Transverse colon (tissue), 4 donors: ENCODE measurements at places on chromosomes 11 and 22.
A peak's percentile ranks its signal among the peaks of the same experiment; 100 is the strongest.

DNA sequence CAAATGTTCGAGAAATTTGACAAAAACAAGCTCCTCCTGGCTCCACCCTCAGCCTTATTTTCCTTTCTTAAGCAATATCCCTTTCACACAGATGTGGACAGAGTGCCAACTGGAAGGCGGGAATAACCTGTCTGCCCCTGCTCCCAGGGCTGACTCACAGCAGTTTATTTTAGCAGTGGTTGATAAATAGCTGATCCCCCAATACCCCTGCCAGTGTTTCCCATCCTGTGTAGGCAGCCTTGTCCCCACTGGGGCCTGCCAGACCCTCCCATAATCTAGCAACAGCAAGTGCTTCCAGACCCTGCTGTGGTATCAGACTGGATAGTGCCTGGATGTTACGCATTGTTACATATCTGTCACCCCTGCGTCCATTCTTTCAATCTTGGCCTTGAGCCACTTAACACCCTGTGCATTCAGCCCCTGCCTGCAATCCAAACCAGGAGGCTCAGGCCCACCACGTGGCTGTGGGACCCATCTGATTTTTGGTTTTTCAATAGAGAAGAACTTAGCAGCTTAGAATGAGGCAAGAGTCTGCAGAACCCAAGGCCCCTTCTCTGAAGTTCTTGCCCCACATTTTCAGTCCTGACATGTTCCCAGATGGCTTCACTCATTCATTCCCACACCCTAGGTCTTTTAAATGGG, 53.7 kb downstream of the PARVA start:
- DNase-seq: peak; percentile 74

DNA sequence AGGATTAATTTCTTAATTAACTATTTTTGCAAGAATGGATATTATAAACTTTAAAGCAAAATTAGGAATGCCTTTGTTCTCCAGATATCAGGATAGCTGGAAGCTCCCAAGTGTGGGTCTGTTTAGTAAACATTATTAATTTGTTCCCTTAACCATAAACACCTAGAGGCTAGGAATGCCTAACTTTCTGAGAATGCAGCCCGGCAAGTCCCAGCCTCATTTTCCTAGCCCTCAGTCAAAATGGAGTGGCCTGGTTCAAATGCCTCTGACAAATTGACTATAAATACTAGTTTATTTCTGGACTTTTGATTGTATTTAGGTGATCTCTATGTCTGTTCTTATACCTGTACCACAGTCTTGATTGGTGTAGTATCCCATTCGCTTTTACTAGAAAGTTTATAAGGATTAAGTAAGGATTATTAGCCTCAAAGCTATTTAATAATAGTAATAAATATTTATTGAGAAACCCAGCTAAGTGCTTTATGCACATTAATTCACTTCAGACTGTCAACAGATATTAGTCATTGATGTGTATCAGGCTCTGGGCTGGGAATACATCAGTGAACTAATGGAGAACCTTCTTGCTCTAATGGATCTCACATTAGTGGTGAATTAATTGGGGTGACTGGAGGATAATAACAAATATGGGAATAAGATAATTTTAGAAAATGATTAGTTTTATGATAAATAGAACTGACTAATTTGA, 25.8 kb downstream of the PPME1 start:
- no peak for DNase-seq

DNA sequence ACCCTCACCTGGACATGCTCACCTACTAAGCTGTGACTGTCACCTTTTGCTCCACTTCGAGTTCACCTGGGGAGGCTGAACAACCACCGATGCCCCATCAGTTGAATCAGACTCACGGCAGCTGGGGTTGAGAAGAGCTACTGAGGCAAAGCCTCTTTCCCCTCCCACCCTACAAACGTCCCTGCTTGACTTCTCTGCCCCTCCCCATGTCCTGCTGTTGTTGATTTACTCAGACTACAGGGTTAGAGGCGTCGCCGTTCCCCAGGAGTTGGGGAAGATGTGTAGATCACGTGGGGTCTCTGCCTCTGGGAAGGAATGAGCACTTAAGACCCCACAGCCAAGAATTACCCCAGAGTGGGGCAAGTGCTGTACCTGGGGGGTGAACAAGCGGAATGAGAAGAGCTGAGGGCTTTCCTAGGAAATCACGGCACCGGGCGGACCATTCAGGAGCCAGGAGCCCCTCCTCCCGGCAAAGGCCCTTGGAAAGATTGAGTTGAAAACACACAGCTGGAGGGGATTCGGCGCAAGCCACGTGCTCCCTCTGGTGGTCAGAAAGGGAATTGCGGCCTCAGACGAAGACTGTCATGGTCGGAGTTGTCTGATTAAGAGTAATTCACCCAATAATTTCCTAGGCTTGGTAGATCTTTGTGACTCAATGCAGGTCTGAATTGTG, 7.0 kb downstream of the FXYD2 start:
- DNase-seq: peak; percentile 88

DNA sequence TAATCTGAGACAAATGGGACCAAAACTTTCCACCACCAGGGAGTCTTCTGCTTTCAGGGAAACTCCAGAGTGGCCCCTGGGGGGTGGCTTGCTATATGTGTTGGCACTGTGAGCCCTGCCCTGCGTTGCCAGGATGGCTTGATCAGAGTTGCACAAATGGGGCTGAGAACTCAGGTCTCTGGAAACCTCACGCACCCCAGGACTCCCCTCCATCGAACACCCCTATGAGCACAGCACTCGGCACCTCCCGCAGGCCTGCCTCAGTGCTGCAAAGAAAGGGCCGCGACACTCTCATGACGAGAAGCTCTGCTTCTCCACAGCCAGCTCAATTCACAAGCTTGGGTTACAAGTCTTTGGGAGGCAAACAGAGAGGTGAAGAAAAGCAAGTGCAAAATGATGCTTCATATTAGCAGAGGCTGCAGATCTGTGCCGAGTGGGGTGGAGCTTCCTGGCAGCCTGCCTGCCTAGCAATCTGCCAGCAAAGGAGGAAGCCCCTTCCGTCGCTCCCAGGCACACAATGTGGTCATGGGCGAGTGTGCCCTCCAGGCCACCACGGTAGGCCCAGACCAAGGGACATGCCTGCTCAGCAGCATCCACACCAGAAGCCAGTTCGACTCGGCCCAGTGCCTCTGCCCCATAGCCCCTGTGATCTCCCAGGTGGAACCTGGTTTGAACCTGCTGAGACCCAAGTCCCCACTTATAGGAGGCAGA, 55.7 kb downstream of the MYH9 start:
- DNase-seq: peak; percentile 76

DNA sequence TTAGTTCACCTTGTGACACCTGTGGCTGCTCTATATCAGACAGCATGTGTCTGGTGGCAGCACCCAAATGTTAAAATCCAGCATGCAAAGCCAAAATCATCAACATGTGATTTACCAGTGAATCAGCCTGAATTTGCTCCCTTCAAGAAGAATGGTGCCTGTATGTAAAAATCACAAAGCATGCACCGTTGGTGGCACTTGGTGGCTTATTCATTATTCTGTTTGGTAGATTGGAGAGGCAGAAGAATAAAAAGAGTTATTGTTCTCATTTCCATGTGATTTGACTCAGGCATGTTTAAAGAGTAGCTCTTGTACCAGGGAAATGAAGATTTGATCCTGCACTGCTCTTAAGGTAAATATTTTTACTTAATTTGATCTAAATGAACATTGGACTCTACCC, 143.9 kb upstream of the MPPED2 start:
- DNase-seq: no peak

GRCh38 chr11:76880314-76880713, 19.6 kb downstream of the ACER3 start:
- DNase-seq: no peak

DNA sequence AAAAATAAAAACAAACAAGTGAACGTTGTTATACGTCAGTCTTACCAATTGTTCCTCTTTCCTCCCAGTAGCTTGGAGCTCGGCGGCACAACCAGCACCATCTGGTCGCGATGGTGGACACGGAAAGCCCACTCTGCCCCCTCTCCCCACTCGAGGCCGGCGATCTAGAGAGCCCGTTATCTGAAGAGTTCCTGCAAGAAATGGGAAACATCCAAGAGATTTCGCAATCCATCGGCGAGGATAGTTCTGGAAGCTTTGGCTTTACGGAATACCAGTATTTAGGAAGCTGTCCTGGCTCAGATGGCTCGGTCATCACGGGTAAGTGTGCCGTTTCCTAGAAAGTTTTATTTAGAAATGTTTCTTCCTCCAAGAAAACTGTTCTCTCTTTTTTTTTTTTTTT, 47.9 kb downstream of the PPARA start:
- no peak for DNase-seq

- DNase-seq: no peak
Measured at GRCh38 chr11:72066855-72067254, 13.5 kb downstream of the NUMA1 start.

GRCh38 chr11:47403571-47403970, 4.8 kb upstream of the SLC39A13 start:
- DNase-seq: no peak

DNA sequence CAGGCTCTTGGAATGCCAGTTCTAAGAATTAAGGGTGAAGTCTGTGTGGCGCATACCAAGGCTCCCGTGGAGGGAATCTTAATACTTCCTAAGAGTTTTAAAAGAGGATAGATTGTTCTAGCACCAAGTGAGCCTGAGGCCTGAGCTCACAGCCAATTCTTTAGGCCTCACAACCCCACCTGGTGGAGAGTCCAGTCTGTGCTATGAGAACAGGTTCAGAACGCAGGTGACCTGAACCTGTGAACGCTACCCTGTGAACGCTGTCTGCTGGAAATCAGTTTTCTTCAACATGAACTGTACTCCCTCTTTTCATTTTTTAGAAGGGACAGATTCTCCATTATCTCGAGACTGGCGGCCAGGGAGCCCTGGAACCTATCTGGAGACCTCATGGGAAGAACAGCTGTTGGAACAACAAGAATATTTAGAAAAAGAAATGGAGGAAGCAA, 43.2 kb upstream of the DLAT start:
- peak; percentile 87 for DNase-seq

GRCh38 chr11:130738611-130739010, 177.7 kb downstream of the SNX19 start:
- no peak for DNase-seq

DNA sequence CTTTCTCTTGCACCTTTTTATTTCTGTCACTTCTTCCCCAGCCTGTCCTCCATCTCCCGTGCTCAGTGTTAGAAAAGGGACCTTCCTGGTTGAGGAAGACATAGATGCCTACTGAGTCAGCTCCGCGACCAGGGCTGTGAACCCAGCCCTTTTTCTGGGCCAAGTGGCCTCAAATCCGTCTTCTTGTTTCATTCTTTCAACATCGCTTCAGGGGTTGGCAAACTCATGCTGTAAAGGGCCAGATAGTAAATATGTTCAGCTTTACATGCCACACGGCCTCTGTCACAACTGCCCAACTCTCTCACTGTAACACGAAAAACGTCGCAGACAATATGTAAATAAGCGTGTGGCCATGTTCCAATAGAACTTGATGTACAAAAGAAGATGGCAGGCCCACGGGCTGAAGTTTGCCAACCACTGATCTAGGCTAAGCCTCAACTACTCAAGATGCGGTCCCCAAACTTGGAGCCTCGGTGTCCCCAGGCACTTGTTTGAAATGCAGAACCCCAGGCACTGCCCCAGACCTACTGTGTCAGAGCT, 338.4 kb downstream of the MN1 start:
- DNase-seq: no peak

GRCh38 chr11:99571094-99571493, 550.3 kb downstream of the CNTN5 start:
- DNase-seq: no peak

GRCh38 chr11:118046964-118047700, 29.7 kb upstream of the TMPRSS4 start:
- DNase-seq: no peak

DNA sequence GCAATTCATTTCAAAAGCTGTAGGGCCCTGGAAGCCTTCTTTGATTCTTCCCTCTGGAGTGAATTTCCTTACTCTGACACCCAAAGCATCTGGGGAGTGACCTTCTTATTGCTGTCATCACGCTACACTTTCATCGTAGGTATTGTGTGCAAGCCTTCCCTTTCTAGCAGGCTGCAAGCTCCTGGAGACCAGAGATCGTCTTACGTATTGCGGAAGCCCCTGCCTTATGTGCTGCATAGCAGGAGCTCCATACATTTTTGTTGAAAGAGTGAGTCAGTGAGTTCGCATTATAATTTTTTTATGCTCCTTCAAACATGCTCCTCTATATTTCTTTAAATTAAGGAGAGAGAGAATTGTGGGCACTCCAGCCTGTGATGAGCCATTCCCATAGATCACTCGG, 21.2 kb upstream of the TMEM218 start:
- DNase-seq: no peak

GRCh38 chr11:28318871-28319270, 210.7 kb downstream of the METTL15 start:
- no peak for DNase-seq

DNA sequence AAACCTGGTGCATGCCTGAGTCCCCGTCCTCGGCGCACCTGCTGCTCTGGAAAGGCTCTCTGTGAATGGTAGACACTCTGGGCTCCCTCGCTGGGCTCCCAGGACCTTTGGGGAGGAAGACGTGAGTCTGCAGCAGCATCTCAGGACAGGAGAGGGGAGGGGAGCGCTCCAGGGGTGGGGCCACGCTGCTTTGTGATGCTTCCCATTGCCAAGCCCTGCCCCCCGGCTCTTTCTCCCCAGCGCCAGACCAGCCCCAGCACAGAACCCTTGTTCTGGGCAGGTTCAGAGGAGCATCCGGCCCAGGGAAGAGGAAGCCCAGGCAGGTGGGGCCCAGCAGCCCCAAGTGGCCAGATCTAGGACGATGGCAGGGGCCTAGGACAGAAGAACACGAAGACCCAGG, 111.2 kb downstream of the BRD1 start:
- DNase-seq: no peak

GRCh38 chr11:12066799-12067508, 43.4 kb upstream of the MICAL2 start:
- DNase-seq: peak; percentile 67

- DNase-seq: no peak
Measured at GRCh38 chr11:130092661-130093060, 23.0 kb downstream of the APLP2 start.

- DNase-seq: no peak
Measured at GRCh38 chr11:124954590-124954955, 571 bp downstream of the CCDC15 start.

- DNase-seq: peak; percentile 57
Measured at GRCh38 chr22:27405672-27406388, 395.7 kb downstream of the MN1 start.

- DNase-seq: no peak
Measured at GRCh38 chr11:128421577-128422330, 165.6 kb downstream of the ETS1 start.

- DNase-seq: no peak
Measured at GRCh38 chr22:27461470-27461869, 340.1 kb downstream of the MN1 start.

- DNase-seq: no peak
Measured at GRCh38 chr11:115545581-115546210, 41.5 kb upstream of the CADM1 start.

- DNase-seq: no peak
Measured at GRCh38 chr11:45860764-45861510, 13.7 kb downstream of the CRY2 start.
